ENCODE measurements at places on chromosomes 4 and X.

DNA sequence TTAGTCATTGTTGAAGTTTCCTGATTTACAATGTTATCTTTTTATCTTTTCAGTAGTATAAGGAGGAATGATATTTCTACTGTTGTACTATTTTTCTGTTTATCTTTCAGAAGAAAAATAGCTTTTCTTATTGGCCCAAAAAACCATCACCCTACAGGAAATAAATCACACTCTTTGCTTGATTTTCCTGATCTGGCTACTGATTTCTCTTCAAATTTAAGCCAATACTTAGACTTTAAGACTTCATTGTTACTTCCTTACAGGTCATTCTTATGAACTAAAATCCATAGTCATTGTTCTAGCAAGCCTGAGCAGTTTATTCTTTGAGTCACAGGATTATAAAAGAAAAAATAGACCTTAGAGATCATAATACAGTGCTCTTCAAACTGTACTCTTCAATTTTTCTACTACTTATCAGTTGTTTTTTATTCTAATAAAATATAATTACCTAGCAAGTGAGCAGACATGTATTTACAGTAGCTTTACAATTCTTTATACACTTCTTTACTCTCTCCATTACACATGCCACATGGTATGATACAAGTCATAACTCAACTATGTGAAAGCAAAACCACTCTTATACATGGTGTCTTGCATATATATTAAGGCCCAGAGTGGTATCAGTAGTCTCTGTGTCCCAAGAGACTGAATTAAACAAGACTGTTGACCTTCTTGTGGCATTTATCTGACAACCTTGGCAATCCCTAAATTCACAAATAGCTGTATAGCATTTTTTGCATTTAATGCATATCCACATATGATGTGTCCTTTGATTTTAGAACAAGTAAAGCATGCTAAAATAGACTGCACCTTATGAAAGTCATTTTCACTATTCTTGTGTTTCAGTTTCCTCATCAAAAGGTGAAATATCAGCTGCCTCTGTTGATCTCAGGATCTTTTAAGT lies 47.9 kb downstream of the TET2 start:
- no peak for DNase-seq

DNA sequence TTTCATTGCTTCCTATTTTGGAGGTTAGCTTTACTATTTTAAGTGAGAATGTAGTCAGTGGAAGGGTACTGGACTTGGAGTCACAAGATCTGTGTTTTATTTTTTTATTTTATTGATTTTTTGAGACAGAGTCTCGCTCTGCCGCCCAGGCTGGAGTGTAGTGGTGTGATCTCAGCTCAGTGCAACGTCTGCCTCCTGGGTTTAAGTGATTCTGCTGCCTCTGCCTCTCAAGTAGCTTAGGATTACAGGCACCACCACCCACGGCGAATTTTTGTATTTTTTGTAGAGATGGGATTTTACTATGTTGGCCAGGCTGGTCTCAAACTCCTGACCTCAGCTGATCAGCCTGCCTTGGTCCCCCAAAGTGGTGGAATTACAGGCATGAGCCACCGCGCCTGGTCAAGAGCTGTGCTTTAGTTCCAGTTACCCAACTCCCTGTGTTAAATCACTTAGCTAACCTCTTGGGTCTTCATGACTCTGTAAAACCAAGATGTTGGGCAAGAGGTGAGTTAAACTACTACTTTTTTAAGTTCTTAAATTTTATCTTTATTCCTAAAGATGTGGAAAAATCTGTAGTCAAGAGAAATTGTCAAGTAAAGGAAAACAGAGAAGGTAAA lies 11.2 kb downstream of the USP9X start:
- DNase-seq = no peak

GRCh38 chr4:150217192-150217591 lies 138.9 kb downstream of the DCLK2 start:
- DNase-seq = no peak

DNA sequence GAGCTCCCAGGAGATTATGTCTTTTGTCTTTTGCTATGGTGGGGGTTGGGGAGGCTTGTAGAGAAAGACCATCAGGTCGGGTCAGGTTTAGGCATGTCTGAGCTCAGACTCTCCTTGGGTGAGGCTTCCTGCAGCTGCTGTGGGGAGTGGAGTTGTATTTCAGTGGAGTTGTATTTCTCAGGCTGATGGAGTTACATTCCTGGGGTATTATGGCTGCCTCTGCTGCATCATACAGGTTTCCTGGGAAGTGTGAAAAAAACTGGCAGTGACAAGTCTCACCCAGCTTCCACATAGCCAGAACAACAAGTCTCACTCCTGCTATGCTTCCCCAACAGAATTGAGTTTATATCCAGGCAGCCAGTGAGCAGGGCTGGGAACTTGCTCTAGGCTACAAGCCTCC lies 119.3 kb downstream of the VSIG4 start:
- no peak for DNase-seq

GRCh38 chrX:155966876-155967275 lies 30.6 kb upstream of the IL9R start:
- DNase-seq = no peak

- DNase-seq = no peak
These were observed 56.6 kb upstream of the MAB21L2 start for GRCh38 chr4:150525321-150525868.

GRCh38 chr4:149370785-149371420 lies 444.7 kb downstream of the IQCM start:
- no peak for DNase-seq

DNA sequence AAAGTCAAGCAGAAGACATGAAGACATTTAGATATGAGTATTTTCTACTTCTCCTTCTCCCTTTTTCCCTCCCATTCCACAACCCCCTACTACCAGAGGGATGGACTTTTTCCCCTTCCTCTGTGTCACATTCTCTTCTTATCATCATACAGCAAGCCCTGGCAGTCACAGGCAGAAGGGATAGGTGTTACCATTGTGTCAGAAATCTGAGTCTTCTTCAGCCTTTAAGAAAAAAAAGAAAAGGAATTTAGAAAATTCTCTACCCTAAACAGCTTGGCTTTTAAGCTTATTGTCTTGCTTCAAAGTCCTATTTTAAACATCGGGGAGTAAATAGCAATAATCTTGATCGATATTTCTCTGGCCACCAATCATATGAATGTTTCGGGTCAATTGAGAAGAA lies 30.9 kb upstream of the ADH1C start:
- no peak for DNase-seq

DNA sequence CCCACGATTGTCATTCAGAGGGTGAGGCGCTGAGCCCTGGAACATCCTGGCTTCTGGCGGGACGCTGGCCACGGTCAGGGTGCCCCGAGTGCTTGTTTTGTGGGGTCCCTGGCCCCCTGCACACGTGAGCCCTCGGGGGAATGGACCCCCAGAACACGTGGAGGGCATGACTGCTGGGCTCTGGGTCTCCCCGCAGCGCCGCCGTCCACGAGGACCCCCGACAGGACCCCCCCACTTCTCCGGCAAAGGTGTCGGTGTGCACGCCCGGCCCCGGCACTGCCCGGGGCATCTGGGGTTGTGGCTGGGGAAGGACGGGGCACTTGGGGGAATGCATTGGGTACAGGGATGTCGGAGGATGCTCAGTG lies 13.9 kb upstream of the GTPBP6 start:
- no peak for DNase-seq

GRCh38 chr4:180207921-180208320 lies 2035.3 kb upstream of the TENM3 start:
- no peak for DNase-seq

DNA sequence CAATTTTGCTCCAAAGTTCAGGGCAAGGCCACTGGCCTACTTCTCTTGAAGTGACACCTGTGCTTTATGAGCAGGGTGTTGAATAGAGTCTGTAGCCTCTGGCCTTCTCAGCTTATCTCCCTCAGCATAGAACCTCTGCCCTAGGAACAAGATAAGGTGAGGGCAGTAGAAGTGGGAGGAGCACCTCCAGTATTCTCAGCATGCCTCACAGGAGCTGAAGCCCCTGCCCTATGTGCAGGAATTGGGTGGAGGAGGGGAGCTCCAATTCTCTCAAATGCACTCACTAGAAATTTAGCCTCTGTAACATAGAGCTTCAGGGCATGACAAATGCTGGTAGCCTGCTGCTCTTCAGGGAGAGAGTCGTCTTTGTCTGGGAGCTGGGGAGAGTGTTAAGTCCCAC lies 479.3 kb downstream of the IL1RAPL1 start:
- no peak for DNase-seq

DNA sequence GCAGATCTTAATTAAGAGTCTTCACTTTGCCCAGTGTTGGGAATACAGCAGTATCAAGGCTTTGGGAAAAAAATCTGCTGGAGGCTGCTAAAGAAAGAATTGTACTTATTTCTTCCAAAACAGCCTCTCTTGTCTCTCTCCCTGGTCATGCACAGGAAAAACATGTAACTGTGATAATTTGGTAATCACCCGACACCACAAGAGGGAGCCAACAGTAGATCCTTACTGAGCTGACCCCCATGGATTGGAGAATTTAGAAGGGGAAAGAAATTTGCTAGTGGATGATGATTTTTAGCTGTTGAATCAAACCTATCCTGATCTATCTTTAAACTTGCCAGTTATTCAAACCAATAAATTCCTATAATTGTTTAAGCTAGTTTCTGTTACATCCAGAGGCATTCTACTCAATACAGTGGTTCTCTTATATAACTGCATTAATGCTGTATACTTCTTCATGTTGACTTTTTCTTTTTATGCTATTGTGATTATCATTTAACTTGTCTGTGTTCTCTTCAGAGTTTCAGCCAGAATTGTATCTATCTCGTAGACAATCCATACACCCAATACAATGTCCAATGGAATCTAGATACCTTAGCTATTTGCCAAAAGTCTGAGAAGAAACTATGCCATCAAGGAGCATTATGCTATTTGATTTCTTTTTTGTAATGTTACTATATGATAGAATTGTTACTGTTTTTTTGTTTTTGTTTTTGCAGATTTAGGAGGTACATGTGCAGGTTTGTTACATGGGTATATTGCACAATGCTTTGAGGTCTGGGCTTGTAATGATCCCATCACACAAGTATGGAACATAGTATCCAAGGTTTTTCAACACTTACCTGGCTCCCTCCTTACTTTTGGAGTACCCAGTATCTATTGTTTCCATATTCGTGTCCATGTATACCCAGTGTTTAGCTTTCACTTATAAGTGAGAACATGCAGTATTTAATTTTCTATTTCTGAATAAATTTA lies 31.3 kb upstream of the ARHGEF38 start:
- no peak for DNase-seq

DNA sequence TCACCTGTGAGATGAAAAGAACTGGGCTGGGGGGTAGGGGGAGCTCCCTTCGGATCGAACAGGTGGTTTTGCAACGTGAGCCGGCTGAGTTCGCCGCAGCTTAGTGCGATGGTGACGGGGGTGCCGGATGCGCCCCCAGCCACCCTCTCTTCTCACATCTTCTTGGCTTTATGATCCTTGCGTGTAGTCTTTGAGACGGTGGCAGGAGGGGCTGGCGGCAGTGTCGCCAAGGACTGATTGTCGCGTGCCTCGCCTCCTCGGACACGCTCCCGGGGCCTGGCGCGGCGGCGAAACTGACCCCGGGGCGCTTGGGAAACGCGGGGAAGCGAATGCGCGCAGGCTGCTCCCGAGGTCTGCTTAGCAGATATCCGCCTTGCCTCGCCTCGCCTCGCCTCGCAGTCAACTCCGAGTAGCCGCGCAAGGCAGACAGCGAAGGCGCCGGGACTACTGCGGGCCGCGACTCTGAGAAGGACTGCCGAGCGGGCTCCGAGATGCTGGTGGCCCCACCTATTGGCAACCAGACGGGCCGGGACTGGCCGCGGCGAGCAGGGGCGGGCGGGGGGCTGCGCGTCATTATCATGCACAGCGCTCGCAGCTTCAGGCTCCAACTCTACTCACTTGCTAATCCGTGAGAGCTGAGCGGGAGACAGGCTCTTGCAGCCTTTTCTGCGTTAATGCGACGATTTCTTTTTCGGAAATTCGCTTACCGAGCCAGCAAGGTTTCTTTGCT lies 1.5 kb downstream of the GRID2 start:
- no peak for DNase-seq

- DNase-seq = no peak
These were observed 148.2 kb downstream of the COMMD8 start for GRCh38 chr4:47315346-47315745.

DNA sequence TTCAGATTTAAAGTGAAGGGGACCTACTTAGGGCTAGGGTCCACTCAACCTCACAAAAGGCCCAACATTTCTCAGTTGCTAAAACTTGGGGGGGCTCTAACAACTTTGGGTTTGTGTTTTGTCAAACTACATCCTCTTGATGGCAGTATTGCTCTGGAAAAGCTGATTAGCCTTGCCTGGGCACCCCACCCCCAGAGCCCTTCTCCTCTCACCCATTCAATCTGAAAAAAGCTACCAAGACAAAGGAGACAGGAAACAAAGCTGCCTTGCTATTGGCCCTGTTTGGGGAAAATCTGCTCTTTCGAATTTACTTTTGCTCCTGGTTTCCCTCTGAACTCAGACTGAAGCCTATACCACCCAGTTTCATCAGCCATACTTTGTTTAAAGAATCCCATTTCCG lies 195.2 kb upstream of the STK26 start:
- no peak for DNase-seq

GRCh38 chr4:147854154-147854553 lies 122.3 kb downstream of the ARHGAP10 start:
- no peak for DNase-seq

DNA sequence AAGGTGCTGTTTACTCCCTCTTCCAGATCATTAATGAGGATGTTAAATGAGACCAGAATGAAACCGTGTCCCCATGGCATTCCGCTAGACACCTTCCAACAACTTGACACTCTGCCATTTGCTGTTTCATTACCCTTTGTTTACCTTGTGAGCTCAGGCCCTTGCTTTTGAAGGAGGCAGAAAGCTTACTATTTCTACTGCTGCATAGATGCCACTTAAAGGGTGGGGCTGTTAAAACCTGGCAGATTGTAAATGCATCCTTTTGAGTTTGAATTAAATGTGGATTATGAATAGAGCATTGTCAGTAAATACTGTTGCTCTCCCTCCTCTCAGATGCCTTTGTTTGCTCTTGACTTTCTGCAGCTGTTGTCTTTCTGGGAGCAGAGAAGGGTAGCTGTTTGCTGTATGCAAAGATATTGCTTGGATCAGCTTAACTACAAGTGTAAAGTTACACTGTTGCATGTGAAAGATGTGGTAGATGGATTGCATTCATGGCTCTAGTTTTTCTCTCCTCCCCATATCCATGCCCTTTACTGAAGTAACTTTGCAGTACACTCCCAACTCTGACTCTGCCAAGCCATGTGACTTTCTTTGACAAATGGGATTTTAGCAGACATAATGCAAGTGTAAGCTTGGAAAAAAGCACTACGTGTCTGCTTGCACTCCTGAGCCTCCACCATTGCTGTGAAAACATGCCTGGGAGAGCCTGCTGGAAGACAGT lies 75.0 kb upstream of the DHX15 start:
- no peak for DNase-seq

DNA sequence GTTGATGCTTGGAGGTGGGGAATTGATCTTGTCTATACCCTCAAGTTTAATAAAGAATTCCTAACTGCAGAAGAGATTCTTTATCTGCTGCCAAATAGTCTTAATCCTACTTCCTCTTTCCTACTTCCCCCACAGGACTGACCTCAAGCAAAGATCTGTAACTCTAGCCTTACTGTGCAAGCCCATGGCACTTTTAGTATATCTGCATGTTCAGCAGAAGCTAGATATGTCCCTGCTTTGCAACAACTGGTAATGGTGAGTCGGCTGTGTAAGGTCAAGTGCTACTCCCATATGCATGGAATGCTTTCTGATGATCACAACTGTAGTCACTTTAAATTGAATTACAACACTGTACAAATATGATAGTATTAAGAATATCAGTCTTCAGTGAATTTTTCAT lies 26.3 kb upstream of the PDS5A start:
- no peak for DNase-seq

- DNase-seq = no peak
These were observed 98.9 kb downstream of the SLC39A8 start for GRCh38 chr4:102246416-102246815.

- DNase-seq = no peak
These were observed 7.3 kb downstream of the SHOX start for GRCh38 chrX:637660-638481.

Measured in activated CD4-positive, alpha-beta T cell treated with anti-CD3 and anti-CD28 coated beads for 1 hour (primary cell).